ENCODE measurements at places on chromosomes 3 and 15.

GRCh38 chr3:120795017-120795648 lies 52.6 kb downstream of the GTF2E1 start:
- peak; percentile 6 for DNase-seq

- no peak for DNase-seq
Measured at GRCh38 chr3:113249111-113249510, 37.8 kb downstream of the BOC start.

DNA sequence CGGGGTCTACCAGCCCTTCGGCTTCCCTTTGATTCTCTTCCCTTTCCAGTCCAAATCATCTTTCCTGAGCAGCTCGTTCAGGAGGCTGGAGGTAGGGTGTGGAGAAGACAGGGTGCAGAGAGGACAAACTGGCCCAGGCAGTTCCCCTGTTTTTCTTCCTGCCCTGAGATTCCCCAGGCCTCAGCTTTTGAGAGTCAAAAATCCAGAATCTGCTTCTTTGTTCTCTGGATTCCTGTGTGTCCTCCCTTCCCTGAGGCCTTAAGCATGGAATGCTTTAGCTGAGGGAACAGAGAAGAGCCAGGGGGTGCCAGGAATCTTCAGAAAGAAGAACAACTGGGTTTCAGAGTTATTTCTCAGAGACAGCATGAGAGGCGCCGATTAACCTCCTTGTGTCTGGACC lies 26.7 kb upstream of the LRTM1 start:
- DNase-seq, result no peak

DNA sequence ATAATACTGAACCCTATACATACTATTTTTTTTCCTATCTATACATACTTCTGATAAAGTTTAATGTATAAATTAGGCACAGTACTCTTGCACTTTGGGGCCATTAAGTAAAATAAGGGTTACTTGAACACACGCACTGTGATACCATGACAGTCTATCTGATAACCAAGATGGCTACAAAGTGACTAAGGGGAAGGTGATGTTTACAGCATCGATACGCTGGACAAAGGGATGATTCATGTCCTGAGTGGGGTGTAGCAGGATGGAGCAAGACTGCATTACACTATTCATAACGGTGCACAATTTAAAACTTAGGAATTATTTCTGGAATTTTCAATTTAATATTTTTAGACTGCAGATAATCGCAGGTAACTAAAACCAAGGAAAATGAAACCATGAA lies 30.0 kb upstream of the SLC2A2 start:
- no peak for DNase-seq

DNA sequence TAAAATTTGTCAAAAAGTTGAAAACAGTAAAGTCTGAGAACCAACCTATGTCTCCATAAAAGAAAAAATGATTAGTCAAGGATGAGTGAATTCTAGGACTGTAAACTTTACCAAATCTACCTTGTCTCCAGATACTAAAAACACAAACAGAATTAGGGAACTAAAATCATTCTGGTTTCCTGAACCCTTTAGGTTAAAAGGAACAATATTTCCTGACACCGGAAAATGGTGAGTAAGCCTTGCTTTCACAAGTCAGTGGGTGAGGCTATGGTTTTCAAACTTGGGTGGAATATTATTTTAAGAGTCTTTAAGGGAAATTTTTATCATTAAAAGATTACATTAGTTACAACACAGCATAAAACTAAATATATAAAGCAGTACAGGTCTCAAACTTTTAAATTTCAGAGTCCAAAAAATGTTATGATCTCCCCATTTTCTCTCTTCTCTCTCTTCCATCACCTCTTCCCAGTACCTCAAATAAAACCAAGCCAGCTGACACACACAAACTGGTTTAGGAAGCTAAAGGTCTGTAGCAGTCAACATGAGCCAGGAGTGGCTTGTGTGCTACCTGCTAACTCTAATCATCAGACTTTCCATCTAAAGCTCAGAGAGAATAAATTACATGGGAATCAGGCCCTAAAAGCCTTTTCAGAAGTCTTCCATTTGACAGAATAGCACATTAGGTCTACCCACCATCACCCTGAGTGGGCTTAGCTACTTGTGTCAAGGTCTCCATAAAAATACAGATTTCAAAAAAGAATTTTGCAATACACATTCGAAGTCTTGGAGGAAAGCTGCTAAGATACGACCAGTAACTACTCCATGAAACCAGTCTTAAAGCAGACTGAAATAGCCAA lies 2.2 kb downstream of the SLC12A6 start:
- no peak for DNase-seq

- DNase-seq, result no peak
Measured at GRCh38 chr3:108328821-108329486, 32.6 kb downstream of the HHLA2 start.

GRCh38 chr3:168990134-168990533 lies 673.4 kb downstream of the MECOM start:
- no peak for DNase-seq
